NCI-H524 treated with DMSO at 0.1 percent for 48 hours (cell line): ENCODE measurements at places on chromosomes 13 and 19.

DNA sequence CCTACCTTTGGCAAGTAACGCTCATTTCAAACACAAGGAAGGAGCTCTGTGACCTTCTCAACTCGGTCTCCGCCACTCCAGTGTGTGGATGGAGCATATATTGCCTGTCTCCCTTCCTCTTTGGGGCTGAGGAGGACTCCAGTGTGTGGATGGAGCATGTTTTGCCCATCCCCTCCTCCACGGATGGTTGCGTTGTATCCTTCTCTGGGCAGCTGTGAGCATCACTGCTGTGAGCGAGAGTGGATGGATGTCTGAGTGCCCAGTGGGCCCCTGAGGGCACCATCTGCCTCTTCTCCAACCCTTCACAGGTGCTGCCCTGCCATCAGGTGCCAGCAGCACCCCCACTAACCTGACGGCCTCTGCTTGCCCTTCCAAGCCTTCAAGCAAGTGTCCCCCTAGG is 186.2 kb downstream of the TEX29 start:
- DNase-seq: no peak

DNA sequence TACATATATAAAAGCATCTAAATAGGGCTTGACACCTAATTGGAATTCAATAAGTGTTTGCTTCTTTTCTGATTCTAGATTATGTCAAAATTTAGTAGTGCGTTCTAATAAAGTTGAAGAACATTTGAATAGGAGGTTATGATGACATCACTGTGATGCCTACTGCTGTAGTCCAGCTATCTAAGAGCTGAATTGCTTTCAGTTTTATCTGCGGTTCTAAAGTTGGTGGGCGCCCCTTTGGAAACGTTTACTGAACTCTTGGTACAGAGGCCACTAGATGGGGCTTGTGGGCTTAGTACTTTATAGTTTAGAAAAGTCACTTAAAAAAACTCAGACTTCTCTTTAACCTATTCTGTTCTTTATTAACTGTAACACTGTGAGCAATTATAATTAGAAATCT is 776.9 kb downstream of the GPC5 start:
- DNase-seq: no peak

GRCh38 chr19:23776507-23777205 is 18.0 kb upstream of the ZNF681 start:
- no peak for DNase-seq

DNA sequence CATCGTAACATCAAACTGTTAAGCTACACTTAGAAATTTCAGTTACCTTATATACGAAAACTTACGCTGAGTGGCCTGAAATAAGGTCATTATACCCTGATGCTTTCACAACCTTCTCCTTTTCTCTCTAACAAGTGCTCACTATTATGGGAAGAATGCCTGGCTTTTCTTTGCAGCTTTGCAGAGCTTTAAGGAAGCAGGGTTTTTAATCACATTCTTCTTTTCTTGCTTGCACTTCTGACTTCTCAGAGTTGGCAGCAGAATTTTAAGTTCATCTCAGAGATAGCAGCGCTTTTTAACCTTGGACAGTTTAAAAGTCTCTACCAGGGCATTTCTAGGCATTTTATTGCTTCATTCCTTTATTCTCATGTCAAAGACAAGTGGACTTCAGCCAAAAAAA is 285.1 kb downstream of the SPRY2 start:
- no peak for DNase-seq

GRCh38 chr13:114152285-114152645 is 19.8 kb upstream of the RASA3 start:
- no peak for DNase-seq

DNA sequence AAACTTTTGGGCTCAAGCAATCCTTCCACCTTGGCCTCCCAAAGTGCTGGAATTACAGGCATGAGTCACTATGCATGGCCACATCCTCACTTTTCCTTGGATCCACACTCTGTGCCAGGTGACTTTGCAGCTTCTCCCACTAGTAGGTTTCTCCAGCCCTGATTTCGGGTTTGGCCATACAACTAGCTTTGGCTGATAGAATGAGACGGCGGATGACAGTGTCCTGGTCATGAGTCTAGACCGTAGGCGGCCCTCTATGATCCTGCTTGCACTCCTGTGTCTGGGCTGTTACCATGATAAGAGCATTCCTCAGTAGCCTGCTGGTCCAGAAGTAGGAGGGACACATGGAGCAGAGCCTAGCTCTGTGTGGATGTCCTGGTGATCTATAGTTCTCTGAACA is 112.5 kb upstream of the KL start:
- no peak for DNase-seq

DNA sequence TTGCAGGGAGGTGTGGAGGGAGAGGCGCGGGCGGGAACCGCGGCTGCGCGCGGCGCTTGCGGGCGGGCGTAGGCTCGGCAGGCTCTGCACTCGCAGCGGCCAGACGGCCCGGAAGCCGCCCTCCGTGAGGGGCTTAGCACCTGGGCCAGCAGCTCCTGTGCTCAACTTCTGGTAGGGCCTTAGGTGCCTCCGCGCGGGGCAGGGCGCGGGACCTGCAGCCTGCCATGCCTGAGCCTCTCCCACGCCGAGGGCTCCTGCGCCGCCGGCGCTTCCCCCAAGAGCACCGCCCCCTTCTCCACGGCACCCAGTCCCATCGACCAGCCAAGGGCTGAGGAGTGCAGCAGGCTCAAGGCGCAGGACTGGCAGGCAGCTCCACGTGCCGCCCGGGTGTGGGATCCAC is 940.8 kb upstream of the PCDH9 start:
- DNase-seq: no peak

DNA sequence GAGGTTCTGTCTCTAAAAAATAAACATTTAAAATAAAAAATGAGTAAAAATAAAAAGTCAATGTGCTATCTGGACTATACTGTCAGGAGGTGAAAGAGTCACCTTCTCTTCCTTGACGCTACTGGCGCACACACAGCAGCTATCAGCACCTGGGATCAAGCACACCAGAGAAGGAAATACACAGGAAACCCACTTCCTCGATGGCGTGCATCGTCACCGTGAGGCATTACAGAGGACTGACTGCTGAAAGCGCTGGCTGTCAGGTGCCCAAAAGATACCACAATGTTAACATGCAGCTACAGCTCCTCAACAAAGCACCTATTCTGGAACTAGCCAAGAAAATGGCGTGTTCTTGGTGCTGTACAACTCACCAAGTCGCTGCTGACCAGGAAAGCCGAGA is 6.1 kb downstream of the SLC35E1 start:
- no peak for DNase-seq

DNA sequence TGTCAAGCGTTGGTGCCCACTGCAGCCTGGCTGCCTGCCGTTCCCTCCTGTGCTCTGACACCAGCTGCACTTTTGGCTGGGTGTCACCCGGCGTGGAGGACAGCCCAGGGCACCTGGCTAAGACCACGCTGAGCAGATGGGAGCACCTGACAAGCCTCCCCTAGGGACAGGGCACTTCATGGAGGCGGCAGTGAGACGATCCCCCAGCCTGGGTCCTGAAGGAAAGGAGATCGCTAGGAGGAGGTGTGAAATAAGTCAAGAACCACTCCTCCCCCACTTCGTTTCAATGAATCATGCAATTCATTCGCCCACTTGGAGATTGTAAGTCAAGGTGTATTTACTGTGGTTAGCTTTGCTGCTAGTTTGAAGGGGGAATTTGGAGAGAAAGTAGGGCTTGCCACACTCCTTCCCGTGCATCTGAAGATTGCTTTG is 38.8 kb downstream of the VSTM2B start:
- DNase-seq: no peak

DNA sequence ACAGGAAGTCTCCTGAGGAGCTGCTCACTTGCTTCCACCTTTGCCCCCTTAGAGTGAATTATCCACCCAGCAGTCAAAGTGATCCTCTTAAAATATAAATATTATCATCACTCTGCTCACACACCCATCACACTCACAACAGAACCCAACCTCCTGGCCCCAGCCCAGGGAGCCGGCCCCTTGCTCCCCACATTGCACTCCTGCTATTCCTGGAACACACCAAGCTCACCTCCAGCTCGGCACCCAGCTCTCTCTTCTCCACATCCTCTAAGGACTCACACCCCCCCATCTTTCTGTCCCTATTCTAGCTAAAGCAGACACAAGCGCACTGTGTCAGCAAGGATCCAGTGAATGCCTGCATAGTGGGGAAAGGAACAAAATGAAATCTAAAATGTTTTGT is 7.0 kb downstream of the TUBGCP3 start:
- DNase-seq: no peak

DNA sequence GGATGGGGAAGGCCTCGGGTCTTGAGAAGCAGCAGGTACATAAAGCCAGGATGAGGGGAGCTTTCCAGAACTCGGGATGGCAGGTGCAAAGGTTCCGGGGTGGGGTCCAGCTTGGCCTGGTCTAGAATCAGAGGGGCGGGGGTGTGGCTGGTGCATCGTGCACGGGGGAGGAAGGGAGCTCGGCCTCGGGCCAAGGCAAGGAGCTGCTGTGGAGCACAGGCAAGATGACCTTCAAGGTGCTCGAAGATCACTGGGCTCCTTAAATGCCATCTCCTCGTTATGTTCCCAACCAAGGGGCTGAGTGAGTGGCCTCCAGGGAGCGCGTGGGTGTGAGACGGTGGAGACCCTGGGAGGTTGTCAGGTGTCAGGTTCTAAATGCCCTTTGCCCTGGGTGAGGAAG is 16.1 kb upstream of the SIGLEC11 start:
- DNase-seq: no peak

- no peak for DNase-seq
Measured at GRCh38 chr19:24040621-24041020, 46.4 kb upstream of the ZNF254 start.

DNA sequence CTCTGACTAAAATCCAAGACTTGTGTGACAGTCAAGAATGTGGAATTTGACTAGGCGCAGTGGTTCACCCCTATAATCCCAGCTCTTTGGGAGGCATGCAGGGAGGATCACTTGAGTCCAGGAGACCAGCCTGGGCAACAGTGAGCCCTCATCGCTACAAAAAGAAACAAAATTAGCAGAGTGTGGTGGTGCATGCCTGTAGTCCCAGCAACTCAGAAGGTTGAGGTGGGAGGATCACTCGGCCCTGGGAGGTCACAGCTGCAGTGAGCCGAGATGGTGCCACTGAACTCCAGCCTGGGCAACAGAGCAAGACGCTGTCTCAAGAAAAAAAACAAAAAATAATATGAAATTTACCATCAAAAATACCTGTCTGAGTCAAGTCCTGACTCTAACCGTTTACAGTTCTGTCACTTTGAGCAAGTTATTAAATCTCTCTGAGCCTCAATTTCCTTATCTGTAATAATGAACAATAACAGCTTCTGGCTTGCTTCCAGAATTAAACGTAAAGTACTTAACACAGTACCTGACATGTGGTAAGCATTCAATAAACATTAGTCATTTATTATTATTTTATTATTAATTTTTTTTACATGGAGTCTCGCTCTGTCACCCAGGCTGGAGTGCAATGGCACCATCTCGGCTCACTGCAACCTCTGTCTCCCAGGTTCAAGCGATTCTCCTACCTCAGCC is 204.6 kb upstream of the TSC22D1 start:
- DNase-seq: no peak

DNA sequence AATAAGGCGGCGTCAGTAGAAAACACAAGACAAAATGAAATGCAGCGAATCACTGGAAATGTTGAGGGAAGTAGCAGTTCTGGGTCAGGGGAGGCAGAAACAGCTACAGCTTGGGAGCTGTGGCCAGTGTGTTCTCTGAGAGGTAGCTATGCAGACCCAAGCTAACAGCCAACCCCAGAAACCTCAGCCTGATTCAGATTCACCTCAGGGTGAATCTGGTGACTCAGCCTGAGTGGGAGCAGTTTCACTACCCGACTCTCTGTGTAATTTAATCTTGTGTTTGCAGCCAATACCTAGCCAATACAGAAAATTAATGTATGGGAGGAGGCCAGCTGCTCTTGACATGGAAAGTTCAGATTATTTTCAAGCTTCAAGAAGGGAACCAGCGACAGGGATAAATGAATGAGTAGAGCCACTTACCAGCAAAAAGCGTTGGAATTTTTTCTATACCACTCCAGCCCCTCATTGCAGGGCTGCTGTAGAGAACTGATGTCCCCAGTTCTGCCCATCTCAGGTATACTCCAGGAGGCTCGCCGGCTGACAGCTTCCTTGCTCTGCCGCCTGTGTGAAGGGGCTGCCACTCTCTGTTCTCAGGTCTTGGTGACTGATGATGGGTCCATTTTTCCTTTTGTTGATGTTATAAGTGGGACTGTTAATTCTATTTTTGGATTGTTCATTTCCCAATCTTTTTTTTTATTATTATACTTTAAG is 8.9 kb downstream of the IGFL3 start:
- no peak for DNase-seq

GRCh38 chr13:94178625-94179244 is 300.7 kb downstream of the DCT start:
- DNase-seq: no peak

- DNase-seq: no peak
Measured at GRCh38 chr13:94827566-94827965, 115.2 kb upstream of the SOX21 start.

- DNase-seq: peak; percentile 79
Measured at GRCh38 chr19:46979126-46980105, 40.2 kb upstream of the NPAS1 start.

GRCh38 chr19:8158411-8159074 is 9.2 kb upstream of the FBN3 start:
- peak; percentile 33 for DNase-seq

DNA sequence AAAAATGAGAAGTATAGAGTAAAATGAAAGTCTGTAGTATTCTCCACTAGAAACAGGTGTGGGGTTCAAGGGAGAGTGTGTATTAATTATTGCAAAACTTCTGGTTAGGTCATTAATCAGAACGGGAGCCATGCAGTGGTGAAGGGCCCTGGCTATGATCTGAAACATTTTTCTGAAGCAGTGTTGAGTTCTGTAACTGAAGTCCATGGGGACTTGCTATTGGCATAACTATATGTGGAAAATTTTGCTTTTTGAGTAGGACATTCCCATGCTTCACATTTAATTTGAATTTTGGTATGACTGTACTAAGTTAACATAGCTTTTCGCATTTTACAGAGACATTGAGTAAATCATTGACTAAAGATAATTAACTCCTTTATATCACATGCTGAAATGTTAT is 67.5 kb downstream of the LRCH1 start:
- DNase-seq: no peak

DNA sequence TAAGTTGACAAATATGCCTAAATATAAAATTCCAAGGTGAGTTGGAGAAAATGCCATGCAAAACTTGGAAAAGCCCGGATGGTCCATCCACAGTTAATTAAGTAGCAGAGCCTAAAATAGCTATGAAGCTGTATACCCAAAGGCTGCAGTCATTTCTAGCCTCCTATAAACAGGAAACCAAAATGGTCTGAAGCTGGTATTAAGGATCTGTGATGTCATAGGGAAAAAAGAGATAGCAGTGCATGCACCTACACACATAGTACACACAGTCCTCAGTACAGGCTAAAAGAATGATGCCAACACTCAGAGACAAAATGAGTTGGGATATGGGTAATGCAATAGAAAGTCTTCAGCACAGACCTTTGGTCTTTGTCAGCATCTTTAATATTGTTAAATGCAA is 736.9 kb downstream of the EFNB2 start:
- peak; percentile 89 for DNase-seq

- no peak for DNase-seq
Measured at GRCh38 chr19:19540715-19541515, 2.9 kb downstream of the CILP2 start.
